MG63 (cell line): ENCODE measurements at places on chromosomes 11 and 22. TPM values are rescaled to one million over a fixed set of nuclear protein-coding genes. Genes with fewer than 3 reads are reported as not detected.
A peak's percentile ranks its signal among the peaks of the same experiment; 100 is the strongest.

- DNase-seq = peak; percentile 38
These were observed 679.9 kb upstream of the CCDC179 start for GRCh38 chr11:23540101-23540561.

DNA sequence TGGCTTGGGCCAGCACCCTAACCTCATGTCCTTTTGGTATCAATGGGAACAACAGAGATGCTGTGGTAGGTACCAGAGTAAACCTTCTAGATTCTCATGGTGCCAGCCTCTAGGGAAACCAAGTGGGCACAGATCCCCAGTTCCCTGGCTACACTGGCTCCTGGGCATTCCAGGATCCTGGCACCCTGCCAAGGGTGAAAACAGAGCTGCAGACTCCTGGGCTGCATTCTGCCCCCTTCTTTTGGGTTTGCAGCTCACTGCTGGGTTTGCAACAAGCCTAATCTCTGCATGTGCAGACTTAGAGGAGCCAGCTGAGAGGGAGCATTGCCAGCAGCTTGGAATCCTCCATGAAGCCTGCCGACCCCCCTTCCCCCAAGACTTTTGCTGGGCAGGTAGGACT lies 30.6 kb downstream of the PRDM11 start:
- DNase-seq = no peak

The ST3GAL4 gene
- total RNA-seq = 44.1 and 57.9 TPM in 2 replicates

DNA sequence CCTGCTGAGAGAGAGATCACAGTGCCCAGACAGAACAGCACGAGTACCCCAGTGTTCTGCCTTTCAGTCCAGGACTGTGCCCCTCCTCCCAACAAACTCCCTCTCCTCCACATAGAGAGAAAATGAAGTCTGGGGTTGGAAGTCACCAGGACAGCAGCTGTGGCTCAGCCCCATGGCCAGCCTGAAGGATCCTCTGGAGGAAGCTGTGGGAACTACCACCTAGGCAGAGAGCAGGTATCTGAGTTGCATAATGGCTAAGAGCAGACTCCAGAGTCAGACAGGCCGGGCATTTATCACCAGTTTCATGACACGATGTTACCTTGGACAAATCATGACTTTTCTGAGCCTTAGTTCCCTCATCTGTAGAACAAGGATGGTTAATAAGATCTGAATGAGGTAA lies 61.2 kb upstream of the RRAS2 start:
- no peak for DNase-seq

DNA sequence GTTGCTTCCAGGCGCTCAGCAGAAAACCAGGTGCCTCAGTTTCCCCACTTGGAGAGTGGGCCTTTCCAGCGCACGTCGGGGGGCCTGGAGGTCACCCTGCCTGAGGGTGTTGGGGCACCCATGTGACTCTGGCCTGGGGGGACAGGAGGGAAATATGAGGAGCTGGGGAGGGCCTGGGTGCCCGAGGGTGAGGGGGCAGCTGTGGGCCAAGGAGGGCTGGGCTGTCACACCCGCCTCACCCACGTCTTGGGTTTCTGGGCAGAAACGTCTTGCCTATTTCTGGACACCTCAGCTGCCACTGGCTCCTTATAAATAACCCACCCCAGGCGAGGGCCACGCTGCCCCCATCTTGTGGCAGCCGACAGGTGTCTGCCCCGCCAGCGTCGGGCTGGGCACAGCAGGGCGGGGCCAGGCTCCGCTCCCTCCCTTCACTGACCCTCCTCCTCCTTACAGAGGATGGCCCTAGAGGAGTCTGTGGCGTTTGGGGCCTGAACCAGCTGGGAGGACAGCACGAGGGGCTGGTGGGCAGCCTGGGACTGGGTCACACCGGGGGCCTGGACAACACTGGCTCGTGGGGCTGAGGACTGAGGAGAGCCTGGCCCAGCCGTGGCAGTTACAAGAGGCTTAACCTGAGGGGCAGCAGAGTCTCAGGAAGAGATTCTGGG lies 1.5 kb downstream of the TNNT3 start:
- no peak for DNase-seq

GRCh38 chr11:108218455-108218854 lies 4.0 kb downstream of the NPAT start:
- DNase-seq = no peak

- DNase-seq = no peak
These were observed 16.3 kb downstream of the ENTHD1 start for GRCh38 chr22:39877079-39877845.

GRCh38 chr11:121249039-121249663 lies 43.4 kb upstream of the SC5D start:
- DNase-seq = peak; percentile 57

GRCh38 chr11:133825666-133826065 lies 19.6 kb downstream of the SPATA19 start:
- DNase-seq = no peak

DNA sequence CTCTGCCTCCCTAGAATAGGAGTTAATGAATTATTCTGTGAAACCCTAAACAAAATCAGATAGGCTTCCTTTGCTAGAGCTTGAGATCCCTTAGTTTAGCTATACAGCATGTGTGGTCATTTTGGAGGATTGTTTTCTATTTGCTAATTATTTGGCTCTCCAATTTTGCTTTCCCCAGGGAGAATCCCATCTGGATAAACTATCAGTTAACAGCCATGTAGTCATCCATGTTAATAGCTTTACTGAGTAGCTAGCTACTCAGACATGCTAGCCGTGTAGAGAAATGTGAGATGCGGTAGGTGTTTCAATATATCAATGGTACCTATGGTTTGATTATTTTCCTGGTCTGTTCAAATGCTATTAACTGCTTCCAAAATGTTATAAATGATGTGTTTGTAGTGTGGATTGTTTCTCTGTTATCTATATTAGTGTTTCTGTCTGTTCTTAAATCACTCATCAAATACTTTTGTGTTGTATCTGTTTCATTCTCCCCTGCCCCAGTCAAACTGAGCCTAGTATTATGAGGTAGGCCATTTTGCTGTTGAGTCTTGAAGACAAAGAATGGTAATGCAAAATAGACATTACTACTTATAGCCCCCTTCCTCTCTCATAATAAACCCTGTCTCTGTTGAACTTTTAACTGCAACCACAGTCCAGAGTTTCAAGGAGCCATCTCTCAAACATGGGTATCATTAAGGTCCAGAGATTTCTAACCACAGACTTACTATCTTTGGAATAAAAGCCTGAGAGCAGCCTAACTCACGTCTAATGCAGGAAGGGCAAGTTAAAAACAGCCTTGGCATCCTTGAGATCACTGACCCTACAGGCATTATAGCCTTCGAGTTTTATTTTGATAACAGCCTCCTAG lies 56.1 kb upstream of the GRAMD1B start:
- no peak for DNase-seq

The MACROD1 gene
- 14.1 and 44.1 TPM in 2 replicates for total RNA-seq

GRCh38 chr11:67389477-67389876 lies 2.3 kb upstream of the RAD9A start:
- DNase-seq = no peak

The MYEOV gene
- total RNA-seq = 1.2 and 1.3 TPM in 2 replicates

The KRTAP5-9 gene
- total RNA-seq = not detected in 2 replicates

The NELL1 gene
- not detected in 2 replicates for total RNA-seq

DNA sequence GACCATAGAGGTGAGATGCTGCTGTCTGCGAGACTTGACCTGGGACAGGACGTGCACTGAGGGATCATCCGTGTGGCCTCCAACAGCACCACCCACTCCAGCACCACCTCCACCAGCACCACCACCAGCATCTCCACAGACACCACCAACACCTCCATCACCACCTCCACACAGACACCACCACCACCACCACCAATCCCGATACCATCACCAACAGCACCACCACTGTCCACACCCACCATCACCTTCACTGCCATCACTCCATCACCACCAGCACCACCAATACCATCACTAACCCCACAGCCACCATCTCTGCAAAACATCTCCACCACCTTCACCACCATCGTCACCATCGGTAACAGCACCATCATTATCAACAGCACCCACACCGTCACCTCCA lies 26.6 kb upstream of the SLC22A12 start:
- DNase-seq = no peak

The HSPB2 gene
- total RNA-seq = 3.8 TPM in 1 of 2 replicates, not detected in the other

- no peak for DNase-seq
These were observed 3.7 kb upstream of the ELFN2 start for GRCh38 chr22:37430941-37431340.

GRCh38 chr11:67368621-67369020 lies 4.8 kb downstream of the CLCF1 start:
- DNase-seq = no peak

The TMEM218 gene
- 27.7 and 31.6 TPM in 2 replicates for total RNA-seq

The FTH1 gene
- 301 and 415 TPM in 2 replicates for total RNA-seq

The SIK3 gene
- 4.1 and 4.3 TPM in 2 replicates for total RNA-seq

DNA sequence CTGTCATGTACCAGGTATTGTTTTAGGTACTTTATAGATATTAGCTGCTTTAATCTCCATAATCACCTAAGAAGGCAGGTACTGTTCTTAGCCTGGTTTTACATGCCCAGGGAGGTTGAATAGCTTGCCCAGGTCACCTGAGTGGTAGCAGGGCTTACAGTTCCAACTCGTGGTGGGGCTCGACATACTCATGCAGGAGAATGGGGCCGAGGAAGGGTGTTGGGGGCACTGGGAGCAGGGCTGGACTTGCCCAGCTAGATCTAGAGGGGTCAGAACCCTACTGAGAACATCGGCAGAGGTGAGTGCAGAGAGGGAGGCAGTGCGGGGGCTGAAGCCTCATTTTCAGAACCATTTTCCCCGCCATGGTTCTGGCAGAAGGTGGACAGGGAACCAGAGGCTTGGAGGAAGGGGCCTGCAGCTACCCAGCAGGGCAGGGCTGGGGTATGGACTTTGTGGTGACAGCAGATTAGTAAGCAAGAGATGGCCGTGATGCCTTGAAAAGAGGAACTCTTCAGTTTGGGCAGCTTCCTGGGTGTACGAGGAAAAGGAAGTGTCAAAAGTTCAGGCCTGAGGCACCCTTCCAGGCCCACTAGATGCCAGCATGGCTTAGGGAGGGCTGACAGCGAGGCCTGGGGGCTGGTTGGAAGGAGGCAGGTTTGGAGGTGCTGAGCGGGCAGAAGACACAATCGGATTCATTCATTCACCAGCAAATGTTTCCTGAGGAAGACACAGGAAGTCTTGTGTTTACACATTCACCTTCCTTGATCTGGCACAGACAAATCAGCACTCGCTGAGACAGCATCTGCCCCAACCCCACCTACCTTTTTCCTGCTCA lies 54.7 kb upstream of the LYVE1 start:
- no peak for DNase-seq

The APOBEC3F gene
- 0.20 TPM in 1 of 2 replicates, not detected in the other for total RNA-seq

- no peak for DNase-seq
These were observed 29.6 kb upstream of the FIBIN start for GRCh38 chr11:26964339-26964738.

The TBX10 gene
- not detected in 2 replicates for total RNA-seq

DNA sequence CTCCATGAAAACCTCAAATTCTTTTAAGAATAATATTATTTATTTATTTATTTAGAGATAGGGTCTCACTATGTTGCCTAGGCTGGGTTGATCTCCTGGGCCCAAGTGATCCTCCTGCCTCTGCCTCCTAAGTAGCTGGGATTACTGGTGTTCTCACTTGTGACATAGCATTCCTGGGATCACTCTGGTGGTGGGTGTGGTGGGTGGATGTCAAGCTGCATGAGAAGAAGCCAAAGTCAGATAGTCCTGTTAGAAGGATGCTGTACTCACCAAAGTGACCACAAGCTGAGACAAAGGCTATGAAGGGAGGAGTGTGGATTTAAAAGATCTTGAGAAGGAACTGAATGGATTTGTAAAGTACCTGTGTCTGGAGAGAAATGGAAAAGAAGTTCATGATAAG lies 87.9 kb upstream of the SPON1 start:
- DNase-seq = no peak

The MLC1 gene
- not detected in 2 replicates for total RNA-seq

The NCR3LG1 gene
- total RNA-seq = 0.17 and 0.20 TPM in 2 replicates

- peak; percentile 92 for DNase-seq
These were observed 39.0 kb downstream of the BMAL1 start for GRCh38 chr11:13316528-13316961.

- no peak for DNase-seq
These were observed 29.9 kb upstream of the MALAT1 start for GRCh38 chr11:65468874-65469333.

DNA sequence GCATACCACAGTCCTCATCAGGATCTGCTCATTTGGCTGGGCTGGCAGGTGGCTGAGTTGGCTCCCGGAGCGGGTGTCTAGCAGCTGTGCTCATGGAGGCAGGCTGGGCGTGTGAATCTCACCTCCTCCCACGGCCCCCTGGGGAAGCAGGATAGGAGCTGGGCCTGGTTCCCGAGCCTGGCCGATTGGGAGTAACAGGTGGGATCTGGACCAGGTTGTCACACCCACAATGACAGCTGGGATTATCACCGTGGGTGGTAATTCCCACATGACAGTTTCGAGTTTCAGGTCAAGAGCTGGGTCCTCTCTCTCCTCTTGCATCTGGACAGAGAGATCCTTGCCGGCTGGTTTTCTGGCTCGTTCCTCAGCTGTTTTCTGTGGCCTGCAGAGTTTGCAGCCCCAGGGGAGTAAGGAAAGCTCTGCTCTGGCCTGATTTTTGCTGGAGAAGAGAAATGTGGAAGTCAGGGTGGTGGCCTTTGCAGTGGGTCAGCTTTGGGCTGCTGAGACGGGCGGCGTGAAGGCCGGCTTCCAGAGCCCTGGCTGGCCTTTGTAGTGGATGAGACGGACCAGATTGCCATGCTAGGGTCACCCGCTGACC lies 57.0 kb downstream of the BCR start:
- peak; percentile 84 for DNase-seq

The CLDN25 gene
- total RNA-seq = not detected in 2 replicates

The RPLP2 gene
- total RNA-seq = 770 and 1,105 TPM in 2 replicates

The WNT11 gene
- not detected in 2 replicates for total RNA-seq

GRCh38 chr11:69558519-69558941 lies 77.1 kb downstream of the LINC01488 start:
- DNase-seq = no peak

The NCAM1 gene
- total RNA-seq = 6.2 and 11.2 TPM in 2 replicates

DNA sequence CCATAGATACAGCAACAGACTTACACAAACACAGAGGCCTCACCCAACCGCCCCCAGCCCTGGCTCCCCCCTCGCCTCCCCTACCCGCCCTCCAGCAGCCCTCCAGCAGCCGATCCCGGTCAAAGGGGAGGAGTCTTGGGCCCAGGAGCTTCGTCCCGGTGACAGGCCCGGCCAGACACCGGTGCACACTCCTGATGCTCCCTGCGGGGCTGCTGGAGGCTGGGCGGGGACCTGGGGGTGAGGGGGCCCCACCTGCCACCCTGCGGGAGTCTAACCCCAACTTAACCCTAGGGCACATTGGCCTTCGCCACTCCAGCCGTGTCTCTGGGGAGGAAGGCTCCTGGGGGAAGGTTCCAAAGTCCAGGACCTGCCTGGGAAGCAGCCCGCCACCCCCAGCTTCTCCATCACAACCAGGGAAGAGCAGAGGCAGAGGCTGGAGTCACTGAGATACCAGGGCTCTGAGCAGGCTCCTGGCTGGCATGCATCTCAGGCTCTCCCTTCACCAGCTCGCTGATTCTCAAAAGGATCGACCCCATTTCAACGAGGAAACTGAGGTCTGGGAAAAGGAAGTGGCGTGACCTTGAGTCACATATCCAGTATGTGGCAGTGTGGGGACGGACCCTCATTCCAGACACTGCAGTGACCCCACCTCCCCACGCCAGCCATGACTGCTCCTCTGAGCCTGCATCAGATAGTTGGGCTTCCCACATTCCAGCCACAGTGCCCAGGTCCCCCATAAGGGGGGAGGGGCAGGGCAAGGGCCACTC lies 14.4 kb downstream of the BCL9L start:
- DNase-seq = peak; percentile 74

The CBLIF gene
- not detected in 2 replicates for total RNA-seq

The BTG4 gene
- not detected in 2 replicates for total RNA-seq

- DNase-seq = no peak
These were observed 57.5 kb upstream of the LYVE1 start for GRCh38 chr11:10625982-10626311.
